ENCODE measurements at places on chromosomes 7 and 10. TPM values are rescaled to one million over a fixed set of nuclear protein-coding genes. Genes with fewer than 3 reads are reported as not detected.

DNA sequence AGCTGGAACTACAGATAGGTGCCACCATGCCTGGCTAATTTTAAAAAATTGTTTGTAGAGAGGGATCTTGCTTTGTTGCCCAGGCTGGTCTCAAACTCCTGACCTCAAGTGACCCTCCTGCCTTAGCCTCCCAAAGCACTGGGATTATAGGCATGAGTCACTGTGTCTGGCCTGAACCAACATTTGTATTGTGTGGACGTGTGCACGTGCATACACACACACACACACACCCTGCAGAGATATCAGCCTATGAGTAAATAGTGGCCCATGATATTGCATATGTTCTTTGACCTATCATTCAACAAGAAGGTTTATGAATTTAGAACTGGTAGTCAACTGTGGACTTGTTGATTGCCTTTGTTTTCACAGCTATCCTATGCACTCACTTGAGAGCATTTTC, 161.6 kb downstream of the BAMBI start:
- no peaks in the 10 kb centered on the region for H3K4me1 ChIP-seq
- no peak for DNase-seq
- no peaks in the 10 kb centered on the region for H3K36me3 ChIP-seq
- no peak overlapping the region for H3K4me3 ChIP-seq

- H3K27ac ChIP-seq = no peak overlapping the region
- H3K27me3 ChIP-seq = no peaks in the 10 kb centered on the region
- H3K36me3 ChIP-seq = no peaks in the 10 kb centered on the region
- H3K4me1 ChIP-seq = no peaks in the 10 kb centered on the region
These were observed 223.3 kb upstream of the TCERG1L start for GRCh38 chr10:131534836-131535235.

The CALCR gene
- total RNA-seq = not detected

The LIPK gene
- total RNA-seq = not detected

All from activated T-cell treated with anti-CD3 and anti-CD28 coated beads, Interleukin-2, amount 50 U/mL, for 72 hours (primary cell).